D721Med (cell line): ENCODE measurements at places on chromosomes 2 and 18.

GRCh38 chr18:37322492-37323035, 243.0 kb downstream of the CELF4 start:
- DNase-seq = peak; percentile 71

GRCh38 chr2:66058675-66059074, 376.2 kb upstream of the MEIS1 start:
- DNase-seq = no peak

DNA sequence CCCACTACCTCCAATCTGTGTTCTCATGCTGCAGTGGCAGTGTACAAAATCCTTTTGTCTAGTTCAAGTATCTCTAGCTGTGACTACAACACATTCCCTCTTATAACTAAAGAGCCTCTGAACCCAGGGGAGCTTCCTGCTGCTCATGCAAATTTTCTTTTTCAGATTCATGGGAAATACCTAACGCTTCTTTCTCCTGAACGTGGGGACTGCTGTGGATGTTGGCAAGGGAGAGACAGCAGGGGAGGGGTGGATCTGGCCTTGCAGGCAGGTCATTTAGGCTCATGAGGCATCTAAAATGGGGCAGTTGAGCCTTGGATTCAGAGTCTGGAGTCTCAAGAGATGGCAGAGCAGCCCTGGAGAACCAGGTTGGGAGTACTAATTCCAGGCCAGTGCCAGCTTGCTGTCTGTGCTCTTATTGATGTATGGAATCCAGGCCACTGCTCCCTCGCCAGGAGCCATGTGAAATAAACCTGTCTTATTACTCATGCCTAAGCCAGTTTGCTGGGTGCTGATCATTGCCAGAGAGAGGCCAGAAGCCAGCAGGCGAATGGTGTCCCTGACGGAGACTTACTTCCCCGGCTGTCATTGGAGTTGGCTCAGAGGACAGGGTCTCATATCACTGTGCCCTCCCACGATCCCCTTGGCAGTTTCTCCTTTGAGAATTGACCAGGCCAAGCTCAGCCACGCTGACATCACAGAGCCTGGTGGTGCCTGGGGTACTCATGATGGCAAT, 29.2 kb upstream of the TNP1 start:
- no peak for DNase-seq

DNA sequence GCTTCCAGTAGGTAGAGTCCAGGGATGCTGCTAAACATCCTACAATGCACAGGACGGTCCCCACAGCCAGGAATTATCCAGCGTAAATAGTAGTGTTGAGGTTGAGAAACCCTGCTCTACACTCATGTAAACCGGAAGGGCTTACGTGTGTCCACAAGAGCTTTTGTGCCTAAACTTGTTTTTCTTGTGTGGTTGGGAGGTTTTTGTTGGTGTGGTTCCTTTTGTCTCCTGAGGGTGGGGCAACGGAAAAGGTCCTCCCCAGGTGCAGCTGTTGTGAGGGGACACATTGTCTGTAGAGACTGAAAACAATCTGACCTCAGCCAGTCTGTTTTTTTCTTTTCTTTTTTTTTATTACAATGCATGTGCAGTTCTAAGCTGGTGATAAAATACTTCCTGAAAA, 72.7 kb upstream of the MGAT5 start:
- DNase-seq = no peak

GRCh38 chr2:157046396-157046795, 211.1 kb upstream of the GALNT5 start:
- no peak for DNase-seq

GRCh38 chr2:28049899-28050298, 159.4 kb downstream of the BABAM2 start:
- DNase-seq = no peak

DNA sequence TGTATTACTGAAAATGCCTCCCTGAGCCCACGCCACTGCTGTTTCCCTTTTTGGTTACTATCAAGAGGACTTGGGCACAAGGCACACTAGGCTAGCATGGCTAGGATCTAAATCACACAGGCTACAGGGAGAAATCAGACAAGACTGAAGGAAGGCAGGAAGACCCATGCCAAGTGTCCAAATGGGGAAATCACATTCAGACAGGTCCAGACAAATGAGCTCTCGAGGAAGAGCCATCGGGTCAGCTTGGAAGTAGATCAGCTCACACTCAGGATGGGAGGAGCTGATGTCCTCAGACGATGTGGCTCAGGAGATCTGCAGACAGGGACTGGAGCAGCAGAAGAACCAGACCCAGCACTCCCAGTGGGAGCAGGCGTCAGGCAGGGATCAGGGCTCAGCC, 113.2 kb downstream of the COL6A3 start:
- no peak for DNase-seq

DNA sequence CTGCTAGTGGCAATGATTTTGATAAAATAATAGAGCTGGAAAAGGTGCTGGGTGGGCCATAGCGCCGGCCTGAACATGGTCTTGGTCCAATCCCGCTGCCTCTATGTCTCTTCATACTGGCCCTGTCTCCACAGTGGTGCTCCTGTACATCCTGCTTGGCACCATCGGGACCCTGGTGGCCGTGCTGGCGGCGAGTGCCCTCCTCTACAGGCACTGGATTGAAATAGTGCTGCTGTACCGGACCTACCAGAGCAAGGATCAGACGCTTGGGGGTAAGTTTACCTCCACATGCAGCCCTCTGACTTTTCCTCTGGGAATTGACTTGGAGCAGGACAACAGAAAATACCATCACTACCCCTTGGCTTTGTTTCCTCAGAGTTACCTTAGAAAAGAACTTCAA, 24.0 kb downstream of the IL18RAP start:
- DNase-seq = no peak

DNA sequence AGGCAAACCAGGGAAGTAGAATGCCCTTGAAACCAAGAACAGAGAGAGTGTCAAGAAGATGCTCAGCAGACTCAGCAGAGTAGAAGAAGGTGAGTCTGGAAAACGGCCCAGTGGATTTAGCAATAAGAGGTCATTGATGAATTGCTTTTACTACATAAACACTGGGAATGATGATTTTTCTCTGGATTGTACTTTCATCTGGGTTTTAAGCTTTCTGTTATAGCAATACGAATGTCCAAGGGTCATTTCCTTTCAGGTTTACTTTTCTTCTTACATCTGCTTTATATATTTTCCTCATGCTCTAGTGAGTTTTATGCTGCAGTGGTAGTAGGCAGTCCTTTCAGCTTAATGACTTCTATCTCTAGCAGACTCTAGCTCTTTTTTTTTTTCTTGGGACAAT, 16.9 kb downstream of the EML6 start:
- no peak for DNase-seq

- DNase-seq = no peak
Observed at GRCh38 chr18:25873833-25874232, 216.6 kb downstream of the SS18 start.

DNA sequence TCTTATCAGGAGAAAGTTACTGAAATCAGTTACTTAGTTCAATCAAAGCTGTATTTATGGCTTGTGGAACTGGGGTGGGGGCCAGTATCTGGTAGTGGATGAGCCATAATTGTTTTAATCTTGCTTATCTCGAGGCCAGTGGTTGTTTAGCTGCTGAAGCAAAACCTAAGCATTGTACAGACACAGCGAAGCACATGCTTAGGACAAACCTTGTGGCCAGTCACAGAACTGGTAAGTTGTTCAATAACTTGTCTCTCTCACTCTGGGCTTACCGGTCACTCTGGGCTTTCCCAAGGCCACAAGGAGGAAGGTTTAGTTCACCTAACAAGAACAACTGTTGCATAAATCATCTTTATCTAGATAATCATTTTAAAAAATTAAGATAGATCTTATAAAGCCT, 296.6 kb upstream of the NETO1 start:
- no peak for DNase-seq

- no peak for DNase-seq
Observed at GRCh38 chr2:131035826-131036231, 57.4 kb downstream of the FAM168B start.

- no peak for DNase-seq
Observed at GRCh38 chr2:10493634-10494281, 45.6 kb upstream of the ODC1 start.

GRCh38 chr2:21117688-21118087, 6.1 kb upstream of the TDRD15 start:
- DNase-seq = no peak

- no peak for DNase-seq
Observed at GRCh38 chr2:64869126-64869525, 120.1 kb upstream of the SLC1A4 start.

GRCh38 chr2:131404753-131405152, 40.8 kb upstream of the RAB6D start:
- DNase-seq = no peak

DNA sequence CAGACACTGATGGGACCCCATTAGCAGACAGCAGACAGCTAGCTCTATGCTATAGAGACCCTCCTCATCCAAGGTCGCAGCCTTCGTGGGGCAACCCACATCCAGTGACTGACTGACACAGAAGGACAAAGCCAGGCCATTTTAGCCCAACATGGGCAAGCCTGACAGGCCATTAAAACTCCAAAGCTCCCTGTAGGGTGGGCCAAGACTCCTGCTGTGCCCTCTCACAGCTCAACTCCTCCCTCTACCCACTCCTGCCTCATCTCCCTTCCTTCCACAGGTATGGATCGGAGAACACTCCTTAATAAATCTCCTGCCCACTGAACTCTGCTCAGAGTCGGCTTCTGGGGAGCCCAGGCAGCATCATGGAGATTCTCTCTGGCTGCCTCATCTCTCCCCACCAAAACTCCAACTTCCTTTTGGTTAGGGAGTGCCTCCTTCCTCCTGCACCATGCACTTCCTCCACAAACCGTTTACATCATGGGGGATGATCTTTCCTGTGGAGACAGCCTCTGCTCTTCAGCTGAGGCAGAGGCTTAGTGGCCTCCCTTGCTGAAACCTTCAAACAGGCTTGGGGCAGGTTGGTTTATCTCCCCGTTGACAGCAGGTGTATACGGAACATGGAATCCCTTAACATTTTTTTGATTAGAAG, 86.5 kb downstream of the ACTR3 start:
- no peak for DNase-seq
